Fibroblast of villous mesenchyme (primary cell): ENCODE measurements at places on chromosomes 3 and 15. TPM values are rescaled to one million over a fixed set of nuclear protein-coding genes. Genes with fewer than 3 reads are reported as not detected.

GRCh38 chr15:52677593-52678467, 1.4 kb downstream of the ATOSA start:
- DNase-seq: peak; percentile 62

Gene ARL13B
- total RNA-seq: 14.7 and 15.5 TPM in 2 replicates

DNA sequence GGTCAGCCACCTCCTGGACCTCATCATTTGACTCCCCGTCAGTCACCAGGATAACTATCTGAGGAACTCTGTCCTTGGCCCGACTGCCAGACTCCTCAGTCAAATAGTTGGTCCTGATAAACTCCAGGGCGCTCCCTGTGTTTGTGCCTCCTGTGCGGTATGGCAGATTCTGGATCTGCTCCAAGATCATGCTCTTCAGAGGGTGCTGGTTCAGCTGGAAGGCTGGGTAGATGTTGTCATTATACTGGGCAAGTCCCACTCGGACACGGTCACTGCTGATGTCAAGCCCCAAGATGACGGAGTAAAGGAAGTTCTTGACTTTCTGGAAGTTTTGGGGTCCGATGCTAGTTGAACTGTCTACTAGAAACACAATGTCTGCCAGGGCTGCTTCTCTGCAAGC, 31.1 kb upstream of the CAPN7 start:
- DNase-seq: no peak

DNA sequence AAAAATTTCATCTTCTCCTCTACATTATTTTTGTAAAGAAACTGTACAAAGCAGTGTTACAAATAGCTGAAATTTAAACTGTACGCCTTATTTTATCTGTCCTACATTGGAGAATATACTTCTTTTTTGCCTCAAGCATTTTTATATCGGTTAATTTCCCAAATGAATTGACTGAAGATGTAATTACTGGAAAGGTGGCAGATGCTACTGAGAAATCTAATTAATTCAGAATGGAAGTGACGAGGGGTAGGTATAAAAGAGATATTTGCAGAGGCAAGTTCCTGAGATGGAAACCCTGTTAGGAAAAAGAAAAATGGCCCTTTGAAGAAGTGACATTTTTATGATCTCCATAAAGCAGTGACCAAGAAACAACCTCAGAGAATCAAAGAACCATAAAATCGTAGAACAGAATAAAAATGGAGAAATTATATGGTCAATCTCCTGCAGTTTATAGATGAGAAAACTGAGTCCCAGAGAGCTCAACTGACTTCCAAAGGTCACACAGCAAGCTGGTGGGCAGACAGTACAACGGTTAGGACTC, 20.4 kb downstream of the RUVBL1 start:
- no peak for DNase-seq

Gene SEC22C
- total RNA-seq: 69.3 and 78.6 TPM in 2 replicates

DNA sequence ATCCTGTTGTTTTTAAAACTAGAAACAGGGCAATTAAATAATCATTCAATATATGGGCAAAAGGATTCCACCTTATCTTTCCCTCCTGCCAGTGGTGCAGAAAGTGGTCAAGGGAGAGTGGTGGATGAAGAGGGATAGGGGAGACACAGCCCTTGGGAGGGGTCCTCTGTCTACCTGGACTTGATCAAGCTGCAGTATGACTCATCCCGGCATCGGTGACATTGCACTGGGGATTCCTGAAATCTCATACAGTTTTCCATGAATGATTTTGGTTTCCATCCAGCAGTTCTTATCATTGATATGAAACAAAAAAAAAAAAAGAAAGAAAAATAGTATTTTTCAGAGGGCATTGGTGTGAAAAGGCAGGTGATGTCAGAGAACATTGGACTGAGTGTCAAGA, 62.9 kb downstream of the CMTM8 start:
- no peak for DNase-seq

Gene ITIH1
- not detected in 2 replicates for total RNA-seq

Gene COL6A5
- under 0.01 TPM in 2 replicates for total RNA-seq

Gene C2CD4B
- not detected in 2 replicates for total RNA-seq

Gene CCR8
- not detected in 2 replicates for total RNA-seq

DNA sequence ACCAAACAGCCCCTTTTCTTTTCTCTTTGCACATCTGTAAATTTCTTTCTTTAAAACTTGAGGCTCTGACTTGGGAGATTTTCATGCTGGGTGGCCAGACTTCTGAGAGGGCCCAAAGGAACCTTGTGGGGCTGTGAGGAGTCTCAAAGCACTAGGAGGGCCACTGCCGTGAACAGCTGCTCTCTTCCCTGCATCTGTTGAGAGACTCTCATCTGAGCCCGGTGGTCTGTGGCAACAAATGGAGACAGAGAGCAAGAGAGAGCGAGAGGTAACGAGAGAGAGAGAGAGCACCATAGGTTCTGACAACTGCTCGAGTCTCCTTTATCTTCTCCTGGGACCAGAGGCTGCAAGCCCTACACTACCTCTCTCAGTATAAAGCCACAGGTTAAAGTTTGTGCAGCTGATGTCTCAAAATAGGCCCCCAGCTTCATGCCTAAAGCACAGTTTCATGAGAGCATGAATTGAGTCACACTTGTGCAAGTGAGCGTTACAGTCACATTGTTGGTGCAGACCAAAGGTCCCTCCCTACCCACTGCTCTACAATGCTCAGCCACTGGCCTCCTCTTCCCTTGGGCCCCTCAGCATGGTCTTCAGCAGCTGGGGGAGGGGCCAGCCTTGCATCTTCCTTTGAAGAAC, 60.7 kb downstream of the ZNF621 start:
- DNase-seq: no peak

Gene ETFA
- 85.7 and 114 TPM in 2 replicates for total RNA-seq

DNA sequence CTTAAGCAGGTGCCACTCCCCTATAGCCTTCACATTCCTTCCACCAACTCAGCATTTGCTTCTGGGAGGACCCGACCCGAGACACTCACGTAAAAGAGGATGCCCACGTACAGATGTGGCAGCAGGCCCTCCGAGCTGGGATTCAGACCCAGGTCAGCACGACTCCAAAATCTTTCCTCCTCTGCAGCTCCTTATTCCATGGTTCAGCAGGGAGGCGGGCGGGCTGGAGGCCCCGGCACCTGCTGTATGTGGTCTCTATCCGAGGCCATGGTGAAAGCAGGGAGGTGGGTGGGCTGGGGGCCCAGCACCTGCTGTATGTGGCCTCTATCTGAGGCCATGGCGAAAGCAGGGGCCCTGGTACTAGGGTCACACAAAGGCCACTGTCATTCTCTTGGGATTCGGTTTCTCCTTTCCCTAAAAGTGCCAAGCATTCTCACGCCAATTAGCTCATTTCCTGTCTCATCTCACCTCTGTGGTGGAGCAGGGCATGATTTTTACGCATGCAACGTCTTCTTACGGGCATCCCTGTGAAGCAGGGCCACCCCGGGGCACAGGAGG, 5.9 kb upstream of the MUC4 start:
- DNase-seq: no peak

DNA sequence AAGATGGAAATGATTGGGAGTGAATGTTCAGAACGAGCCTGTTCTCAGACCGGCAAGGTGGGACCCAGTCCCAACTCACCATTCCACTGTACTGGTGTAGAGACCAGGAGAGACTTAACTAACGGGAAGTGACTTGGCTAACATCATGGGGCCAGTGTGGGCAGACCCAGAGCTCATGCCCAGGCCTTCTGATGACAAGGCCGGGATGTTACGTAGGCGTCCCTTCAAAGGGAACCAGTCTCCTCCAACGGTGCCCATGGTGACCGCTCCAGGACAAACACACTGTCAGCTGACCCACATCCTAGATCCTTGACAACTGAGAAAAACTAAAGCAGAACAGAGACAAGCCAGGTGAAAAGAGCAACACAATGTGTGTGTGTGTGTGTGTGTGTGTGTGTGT, 128.4 kb upstream of the HACD2 start:
- no peak for DNase-seq

Gene TLR9
- total RNA-seq: not detected in 2 replicates

GRCh38 chr3:46435081-46435726, 28.1 kb downstream of the CCRL2 start:
- no peak for DNase-seq

Gene PIF1
- total RNA-seq: 9.7 and 11.2 TPM in 2 replicates

- no peak for DNase-seq
These were observed 15.6 kb upstream of the CYFIP1 start for GRCh38 chr15:22995795-22996194.

DNA sequence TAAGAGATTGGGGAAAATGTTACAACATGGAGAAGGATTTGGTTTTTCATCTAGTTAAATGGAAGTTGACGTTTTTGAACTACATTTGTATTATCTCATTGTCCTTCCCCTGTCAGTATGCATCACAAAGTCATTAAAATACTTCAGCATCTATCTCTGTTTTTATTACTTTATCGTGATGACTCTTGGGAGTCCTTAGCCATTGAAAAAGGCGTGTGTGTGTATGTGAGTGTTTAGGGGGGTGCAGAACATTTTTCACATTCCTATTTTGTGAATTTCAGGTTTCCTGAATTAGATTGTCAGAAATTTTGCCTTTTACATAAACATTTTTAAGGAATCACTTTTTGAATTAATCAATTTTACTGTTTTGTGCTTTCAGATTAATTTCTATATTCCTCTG, 360.6 kb upstream of the SGO1 start:
- no peak for DNase-seq

Gene CXCR6
- total RNA-seq: under 0.01 TPM in 2 replicates

DNA sequence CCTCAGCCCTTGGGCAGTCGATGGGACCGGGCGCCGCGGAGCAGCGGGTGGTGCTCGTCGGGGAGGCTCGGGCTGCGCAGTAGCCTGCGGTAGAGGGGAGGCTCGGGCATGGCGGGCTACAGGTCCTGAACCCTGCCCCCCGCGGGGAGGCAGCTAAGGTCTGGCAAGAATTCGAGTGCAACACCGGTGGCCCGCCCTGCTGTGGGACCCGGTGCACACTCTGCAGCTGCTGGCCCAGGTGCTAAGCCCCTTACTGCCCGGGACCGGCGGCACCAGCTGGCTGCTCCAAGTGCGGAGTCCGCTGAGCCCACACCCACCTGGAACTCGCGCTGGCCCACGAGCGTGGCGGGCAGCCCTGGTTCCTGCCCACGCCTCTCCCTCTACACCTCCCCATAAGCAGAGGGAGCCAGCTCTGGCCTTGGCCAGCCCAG, 377.7 kb upstream of the RBMS3 start:
- no peak for DNase-seq

- DNase-seq: peak; percentile 36
These were observed 102.2 kb downstream of the ABI3BP start for GRCh38 chr3:100891033-100891432.

DNA sequence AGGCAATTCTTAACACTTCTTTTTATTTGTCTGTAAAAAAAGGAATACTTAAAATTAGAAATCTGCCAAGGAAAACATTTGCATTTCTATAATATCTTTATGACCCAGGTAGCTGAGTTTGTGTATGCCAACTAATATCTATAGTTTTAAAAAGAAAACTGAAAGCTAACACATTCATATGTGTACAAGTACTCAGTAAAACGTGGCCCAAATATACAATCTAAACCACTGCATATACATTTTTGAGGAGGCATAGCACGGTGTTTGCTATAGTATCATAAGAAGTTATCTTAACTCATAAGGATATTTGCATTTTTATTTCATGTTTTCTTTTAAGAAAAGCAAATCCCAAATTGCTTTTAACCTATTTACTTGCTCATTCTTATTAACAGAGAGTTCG, 172.7 kb downstream of the ZBTB20 start:
- no peak for DNase-seq

- no peak for DNase-seq
These were observed 71.8 kb downstream of the GAP43 start for GRCh38 chr3:115695090-115695489.

DNA sequence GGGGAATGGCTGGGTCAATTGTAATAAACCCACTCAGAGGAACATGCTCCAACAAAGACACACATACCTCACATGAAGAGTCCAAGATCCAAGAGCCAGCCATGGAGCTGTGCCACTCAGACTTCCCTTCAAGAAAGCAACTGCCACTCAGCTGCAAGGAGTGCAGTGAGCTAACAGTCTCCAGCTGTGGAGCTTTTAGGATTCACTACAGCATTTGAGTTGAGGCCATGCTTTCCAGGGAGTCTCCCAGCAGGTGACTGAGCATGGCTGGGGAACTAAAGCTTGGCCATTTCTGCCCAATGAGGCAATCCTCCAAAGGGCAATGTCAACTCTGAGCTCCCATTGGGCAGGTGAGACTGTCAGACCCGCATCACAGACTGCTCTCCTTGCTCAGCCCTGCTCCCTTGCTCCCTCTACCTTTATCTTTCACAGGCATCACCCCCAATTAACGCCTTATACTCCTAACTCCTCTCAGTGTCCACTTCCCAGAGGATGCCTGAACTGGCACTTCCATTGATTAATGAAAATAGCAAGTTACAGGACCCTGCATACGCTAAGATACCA, 165.3 kb upstream of the CTNNB1 start:
- no peak for DNase-seq

DNA sequence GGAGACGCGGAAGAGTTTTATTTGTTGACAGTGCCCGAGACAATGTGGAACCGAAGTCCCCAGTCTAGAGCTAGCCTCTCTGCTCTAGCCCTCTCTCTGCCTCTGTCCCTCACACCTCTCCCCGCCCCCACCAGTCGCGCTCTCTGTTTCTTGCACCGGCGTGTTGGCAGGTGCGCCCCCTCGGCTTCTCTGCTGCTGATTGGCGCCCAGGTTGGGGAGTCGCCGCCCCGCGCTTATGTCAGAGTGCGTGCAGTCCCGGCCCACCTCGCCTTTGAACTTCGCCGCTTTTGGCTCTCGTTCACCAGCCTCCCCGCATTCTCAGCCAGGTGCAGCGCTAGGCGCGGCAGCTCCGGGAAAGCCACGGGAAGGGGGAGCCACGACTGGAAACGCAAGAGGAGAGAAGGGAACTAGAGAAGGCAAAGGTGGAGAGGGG, at the start of gene SOX14:
TSS of gene SOX14 (plus strand) at position 315 of the 433 bp plus-strand sequence. CDS start 470 bp downstream, outside the sequence.
- DNase-seq: no peak

DNA sequence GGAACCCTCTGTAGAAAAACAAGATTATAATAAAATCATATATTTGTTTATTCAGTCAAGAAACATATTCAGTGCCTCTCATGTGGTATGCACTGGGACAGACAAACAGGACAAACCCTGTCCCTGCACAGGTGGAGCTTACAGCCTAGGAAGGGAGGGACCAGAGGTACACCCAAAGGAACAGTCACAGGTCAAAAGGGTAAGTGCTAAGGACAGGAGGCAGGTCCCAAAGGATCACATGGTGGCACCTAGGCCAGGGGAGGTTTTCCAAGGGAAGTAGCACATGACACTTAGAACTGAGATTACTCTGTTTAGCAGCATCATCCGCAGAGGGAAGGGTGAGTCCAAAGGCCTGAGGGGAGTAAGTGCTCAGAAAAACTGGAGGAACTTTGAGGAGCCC, 254.4 kb upstream of the ARRDC4 start:
- no peak for DNase-seq

Gene STX19
- total RNA-seq: not detected in 2 replicates

- DNase-seq: no peak
These were observed 377.6 kb downstream of the PTPRG start for GRCh38 chr3:61938878-61939549.

GRCh38 chr3:94130690-94131089, 67.8 kb downstream of the NSUN3 start:
- no peak for DNase-seq
